ENCODE measurements at places on chromosomes 4 and X.

DNA sequence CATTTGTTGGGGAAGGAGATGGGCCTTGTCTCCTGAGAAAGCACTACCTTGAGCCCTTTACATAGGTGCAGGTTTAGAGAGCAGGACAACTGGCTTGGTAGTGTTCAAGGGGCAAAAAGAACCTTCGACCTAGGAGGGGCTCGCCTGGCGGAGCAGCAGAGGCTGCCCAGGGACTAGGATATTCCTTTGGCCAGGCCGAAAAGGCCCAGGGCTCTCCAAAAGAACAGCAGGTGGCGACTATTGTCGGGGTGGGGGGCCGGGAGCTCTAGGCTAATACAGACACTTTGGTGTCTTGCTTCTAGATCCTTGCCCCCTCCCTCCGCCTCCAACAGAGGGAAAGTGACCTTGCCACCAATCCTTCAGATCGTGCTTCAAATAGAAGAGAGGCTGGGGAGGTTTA, 7.1 kb upstream of the POU3F4 start:
- DNase-seq = no peak

DNA sequence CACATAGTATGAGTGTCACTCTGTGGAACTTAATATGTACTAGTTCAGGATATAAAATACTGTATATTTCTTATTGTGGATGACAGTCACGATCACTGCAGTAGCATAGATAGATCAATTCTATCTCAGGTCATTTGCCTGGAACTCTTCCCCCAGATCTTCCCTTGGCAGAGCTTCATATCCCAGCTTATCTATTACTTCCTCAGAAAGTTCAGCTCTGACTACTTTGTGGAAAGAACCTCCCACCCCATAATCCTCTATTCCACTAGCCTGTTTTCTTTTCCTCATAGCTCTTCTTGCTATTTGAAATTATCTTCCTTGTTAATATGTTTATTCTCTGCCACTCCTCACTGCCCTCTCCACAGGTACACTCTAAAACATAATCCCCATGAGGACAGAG, 10.9 kb downstream of the FAM241A start:
- DNase-seq = no peak

- no peak for DNase-seq
Measured at GRCh38 chrX:3788494-3789233, 75.2 kb upstream of the PRKX start.

DNA sequence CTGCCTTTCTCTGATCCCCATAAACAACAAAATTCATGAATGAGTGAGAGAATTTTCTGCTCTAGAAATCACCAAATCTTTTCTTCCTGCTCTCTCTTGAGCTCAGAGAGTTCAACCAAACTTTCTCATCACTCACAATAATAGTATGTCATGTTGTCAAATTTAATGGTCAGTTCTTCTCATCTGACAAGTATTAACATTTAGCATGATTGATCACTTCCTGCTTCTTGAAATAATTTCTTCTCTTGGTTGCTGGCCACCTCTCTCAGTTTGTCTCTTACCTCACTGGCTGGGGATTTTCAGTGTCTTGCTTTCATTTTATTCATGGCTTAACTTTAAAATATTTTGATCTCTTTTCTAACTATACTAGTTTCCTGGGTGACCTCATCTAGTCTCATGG, 25.5 kb upstream of the FGF5 start:
- DNase-seq = peak; percentile 22

DNA sequence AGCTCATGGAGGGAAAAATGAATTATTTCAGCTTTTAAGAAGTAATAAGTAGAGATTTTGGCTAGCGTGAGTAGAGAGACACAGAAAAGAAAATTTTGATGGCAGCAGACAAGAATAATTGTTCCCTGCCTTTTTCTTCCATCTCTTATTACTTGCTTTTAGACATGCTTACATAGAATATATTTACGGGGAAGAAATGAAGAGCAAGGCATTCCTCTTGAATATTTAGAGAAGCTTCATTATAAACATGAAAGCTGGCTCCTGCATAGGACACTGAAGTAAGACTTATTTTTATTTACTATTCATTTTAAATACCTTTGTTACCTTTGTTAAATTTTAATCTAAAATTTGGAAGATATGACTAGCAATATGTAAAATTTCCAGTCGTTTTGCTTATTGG, 32.2 kb downstream of the DCK start:
- peak; percentile 5 for DNase-seq

DNA sequence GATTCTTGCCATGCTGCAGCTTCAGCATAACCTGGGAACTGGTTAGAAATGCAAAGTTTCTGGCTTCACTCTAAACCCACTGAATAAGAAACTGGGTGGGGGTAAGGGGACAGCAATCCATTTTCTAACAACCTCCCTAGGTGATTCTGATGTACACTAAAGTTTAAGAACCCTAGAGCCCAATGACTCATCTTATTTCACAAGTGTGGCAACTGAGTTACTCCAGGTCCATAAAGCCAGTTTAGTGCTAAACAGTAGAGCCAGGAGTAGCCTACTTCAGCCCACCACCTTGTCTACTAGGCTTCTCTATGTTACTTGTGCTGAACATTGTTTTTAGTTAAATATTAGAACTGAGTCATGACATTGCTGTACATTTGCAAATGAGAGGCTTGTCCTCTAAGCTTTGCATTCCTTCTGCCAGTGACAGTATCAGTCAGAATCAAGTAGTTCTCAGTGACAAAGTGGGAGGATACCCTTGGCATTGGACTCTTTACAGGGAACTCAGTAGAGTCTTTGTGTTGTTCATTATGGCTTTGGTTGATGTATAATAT, 518.0 kb downstream of the RPA4 start:
- DNase-seq = peak; percentile 51

GRCh38 chrX:24479924-24480323, 14.8 kb downstream of the PDK3 start:
- DNase-seq = peak; percentile 47

DNA sequence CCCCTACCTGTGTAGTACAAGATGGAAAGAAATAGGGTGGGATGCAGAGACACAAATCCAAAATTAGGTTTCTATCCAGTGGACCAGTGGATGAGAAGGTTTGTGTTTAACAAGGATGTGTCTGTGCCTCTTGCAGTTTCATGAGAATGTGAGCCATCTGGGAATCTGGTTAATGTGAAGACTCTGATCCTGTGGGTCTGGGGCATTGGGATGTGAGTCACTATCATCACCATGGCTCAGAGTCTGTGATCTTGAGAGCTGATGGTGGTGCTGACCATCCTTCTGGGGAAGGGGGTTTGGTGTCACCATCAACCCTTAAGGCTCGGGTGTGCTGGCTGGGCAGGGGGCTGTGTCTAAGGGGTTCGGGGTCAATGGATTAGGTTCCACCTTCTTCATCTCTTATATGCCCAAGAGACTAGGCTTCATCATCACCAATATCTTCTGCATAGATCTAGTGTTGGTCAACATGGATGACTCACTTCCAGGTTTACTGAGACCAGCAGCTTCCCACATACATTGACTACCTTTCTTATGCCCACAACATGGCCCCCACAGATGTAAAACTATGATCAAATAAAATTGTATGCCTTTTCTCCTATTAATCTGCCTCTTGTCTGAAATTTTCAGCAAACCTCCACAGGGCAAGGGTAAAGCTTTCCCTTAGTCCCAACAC, 65.7 kb upstream of the MID1 start:
- DNase-seq = no peak

DNA sequence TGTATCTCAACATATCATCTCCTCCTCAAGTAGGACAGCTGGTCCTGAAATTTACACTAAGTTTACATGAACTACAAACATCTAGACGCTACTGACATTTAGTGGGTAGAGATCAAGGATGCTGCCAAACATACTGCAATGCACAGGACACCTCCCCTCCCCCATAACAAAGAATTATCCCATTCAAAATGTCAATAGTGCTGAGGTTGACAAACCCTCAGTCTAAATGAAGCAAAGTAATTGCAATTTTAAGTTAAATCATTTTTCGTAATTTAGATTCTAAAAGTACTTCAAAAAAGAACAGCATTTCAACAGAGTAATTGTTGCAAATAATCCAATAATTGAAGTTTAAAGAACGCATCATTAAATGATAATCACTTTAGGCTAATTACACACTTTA, 1.2 kb downstream of the PRMT9 start:
- peak; percentile 15 for DNase-seq

DNA sequence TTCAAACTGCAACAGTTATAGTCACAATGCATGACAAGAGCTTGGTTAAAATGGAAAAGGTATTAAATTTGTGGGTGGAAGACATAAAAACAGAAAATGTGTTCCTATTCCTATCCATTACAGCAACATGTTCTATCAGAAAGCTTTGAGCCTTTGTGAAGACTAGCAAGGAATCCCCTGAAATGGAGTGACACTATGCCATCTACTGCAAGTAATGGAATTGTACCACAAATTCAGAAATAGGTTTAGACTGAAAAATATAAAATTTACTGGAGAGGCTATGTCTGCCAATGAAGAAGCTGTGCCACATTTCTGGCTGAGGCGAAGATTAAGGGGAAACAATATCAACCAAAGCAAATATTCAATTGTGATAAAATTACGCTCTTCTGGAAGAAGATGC, 247.9 kb downstream of the ADAM29 start:
- no peak for DNase-seq

DNA sequence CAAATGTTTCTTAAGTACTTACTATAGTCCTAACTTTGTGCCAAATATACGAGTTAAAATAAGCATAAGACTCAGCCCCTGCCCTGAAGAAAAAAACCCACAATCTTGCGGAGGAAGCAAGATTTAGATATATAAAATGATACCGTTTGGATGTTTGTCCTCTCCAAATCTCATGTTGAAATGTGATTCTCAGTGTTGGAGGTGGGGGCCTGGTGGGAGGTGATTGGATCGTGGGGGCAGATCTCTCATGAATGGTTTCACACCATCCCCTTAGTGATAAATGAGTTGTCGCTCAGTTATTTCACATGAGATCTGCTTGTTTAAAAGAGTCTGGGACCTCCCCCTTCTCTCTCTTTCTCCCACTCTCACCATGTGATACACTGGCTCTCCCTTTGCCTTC, 28.7 kb downstream of the EFHC2 start:
- DNase-seq = no peak

- no peak for DNase-seq
Measured at GRCh38 chr4:14054391-14054790, 426.9 kb upstream of the BOD1L1 start.

DNA sequence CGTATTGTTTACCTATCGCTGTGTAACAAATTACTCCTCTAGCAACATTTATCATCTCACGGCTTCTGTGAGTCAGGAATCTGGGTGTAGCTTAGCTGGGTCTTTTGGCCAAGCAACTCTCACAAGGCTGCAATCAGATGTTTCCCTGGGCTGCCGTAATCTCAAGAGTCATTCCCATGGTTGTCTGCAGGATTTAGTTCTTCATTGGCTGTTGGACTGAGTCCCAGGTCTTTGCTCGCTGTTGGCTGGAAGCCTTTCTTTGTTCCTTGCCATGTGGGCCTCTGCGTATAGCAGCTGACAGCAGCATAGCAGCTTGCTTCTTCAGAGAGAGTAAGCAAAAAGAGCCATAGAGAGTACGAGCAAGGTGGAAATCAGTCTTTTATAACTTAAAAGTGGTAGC, 16.8 kb downstream of the POLR2B start:
- peak; percentile 88 for DNase-seq

- DNase-seq = no peak
Measured at GRCh38 chrX:107625739-107626138, 2.6 kb upstream of the PRPS1 start.

DNA sequence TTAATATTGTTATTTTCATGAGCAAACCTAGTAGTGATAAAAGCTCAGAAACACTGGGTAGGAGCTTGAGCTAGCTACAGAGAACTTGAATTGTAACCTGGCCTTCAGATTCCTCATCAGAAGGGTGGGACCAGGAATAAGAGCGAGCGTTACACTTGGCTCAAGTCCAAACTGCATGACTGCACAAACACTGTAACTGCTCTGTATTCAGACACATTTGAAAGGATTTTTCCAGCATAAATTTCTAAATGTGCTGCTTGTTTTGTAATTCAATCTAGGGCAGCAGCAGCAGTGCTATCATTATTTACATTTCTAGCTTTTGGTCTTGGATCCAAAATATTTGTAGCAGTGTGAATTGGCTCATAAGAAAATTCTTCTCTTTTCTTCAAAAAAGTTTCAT, 133.0 kb upstream of the TMLHE start:
- peak; percentile 2 for DNase-seq

DNA sequence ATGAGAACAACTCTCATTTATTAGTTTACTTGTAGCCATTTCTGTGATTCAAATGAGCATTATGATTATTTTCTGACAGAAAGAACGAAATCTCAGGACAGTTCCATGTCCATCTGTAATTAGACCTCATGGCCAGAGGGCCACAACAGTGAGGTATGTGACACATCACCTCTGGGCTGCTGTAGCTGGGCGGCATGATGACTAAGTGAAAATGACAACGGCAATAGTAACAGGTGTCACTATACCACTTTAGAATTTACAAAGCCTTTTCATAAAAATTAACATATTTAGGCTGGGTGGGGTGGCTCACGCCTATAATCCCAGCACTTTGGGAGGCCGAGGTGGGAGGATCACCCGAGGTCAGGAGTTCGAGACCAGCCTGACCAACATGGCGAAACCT, 252.6 kb downstream of the CBR4 start:
- no peak for DNase-seq

DNA sequence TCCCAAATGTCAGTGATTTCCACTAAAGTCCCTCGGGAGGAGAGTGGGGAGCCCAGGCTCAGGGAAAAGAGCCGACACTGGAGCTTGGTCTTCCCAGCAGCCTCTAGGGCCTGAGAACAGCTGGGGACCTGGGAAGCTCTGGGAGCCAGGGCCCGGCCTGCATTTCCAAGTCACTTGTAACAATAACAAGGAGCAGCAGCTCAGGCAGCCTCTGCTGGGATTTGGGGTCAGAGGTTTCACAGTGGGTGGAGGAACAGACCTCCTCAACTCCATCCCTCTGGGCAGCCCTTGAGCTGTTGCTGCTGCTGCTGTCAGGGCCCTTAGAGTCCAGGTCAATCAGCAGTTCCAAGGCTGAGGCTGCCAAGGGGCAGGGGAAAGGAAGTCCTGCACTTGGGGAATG, 11.1 kb downstream of the STARD8 start:
- peak; percentile 11 for DNase-seq

GRCh38 chr4:169810325-169811323, 52.9 kb upstream of the HPF1 start:
- DNase-seq = peak; percentile 84

GRCh38 chr4:33255507-33255906, 2535.3 kb downstream of the PCDH7 start:
- DNase-seq = no peak

DNA sequence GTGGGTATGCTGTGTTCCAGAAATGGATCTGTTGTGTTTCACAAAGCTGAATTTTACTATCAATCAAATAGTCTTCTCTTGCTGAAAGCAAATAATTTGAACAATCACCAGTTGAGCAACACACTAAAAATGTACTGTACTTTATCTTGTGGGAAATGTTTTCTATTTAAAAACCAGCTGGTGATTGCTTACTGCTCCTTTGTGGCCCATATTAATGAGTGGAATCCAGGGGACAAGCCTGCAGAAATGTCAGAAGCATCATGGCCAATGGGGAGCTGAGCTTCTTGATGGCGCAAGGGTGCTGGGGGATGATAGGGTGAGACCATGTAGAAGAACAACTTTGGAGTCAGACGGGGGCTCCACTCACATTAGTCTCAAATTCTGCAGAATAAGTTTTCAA, 346.2 kb downstream of the ARHGAP10 start:
- DNase-seq = no peak
